Stimulated activated CD4-positive, alpha-beta T cell treated with anti-CD3 and anti-CD28 coated beads, Interleukin-15, amount 100 ng/mL, for 48 hours (primary cell): ENCODE measurements at places on chromosomes 11 and 22.

- no peak for DNase-seq
These were observed 1.6 kb upstream of the P2RY2 start for GRCh38 chr11:73216465-73216864.

GRCh38 chr22:20645954-20646353 is 128.0 kb upstream of the SERPIND1 start:
- no peak for DNase-seq

DNA sequence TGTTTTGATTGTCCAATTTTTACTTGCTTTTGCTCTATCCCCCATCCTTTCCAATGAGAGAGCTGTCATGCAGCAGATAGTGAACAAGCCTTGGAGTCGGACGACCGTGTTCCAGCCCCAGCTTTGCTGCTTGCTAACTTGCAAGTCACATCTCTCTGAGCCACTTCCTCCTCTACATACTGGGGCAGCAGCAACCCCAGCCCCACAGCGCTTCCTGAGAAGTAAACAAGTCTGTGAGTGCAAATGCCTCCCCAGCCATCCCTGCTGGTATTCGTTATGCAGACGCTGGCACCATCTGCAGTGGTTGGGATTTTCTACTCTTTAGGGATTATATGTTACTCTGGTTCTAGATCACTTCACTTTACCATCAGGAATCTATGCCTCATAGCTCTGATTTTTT is 35.0 kb downstream of the TPBGL start:
- DNase-seq, result peak; percentile 23

DNA sequence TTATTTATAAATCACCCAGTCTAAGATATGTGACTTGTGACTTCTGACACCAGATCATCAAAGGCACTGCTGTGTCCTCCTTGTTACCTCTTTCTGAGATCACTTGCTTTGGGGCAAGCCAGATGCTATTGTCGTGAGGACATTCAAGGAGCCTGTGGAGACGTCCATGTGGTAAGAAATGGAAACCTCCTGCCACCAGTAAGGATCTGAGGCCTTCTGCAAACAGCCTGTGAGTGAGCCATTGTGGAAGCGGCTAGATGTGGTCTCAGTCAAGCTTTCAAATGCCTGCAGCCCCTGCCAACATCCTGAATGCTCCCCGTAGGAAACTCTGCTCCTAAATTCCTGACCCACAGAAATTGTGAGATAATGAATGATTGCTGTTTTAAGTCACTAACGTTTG is 11.7 kb upstream of the RDX start:
- DNase-seq, result no peak

- DNase-seq, result no peak
These were observed 16.2 kb upstream of the LDLRAD3 start for GRCh38 chr11:35927682-35928081.

GRCh38 chr11:83194281-83195142 is 1.0 kb downstream of the ANKRD42 start:
- peak; percentile 33 for DNase-seq

GRCh38 chr11:115182282-115182955 is 321.8 kb downstream of the CADM1 start:
- DNase-seq, result no peak

- no peak for DNase-seq
These were observed 37.2 kb downstream of the CELSR1 start for GRCh38 chr22:46500201-46500600.

GRCh38 chr11:76839311-76839710 is 21.4 kb upstream of the ACER3 start:
- DNase-seq, result no peak

- no peak for DNase-seq
These were observed 89.1 kb downstream of the FAM76B start for GRCh38 chr11:95700471-95700817.

DNA sequence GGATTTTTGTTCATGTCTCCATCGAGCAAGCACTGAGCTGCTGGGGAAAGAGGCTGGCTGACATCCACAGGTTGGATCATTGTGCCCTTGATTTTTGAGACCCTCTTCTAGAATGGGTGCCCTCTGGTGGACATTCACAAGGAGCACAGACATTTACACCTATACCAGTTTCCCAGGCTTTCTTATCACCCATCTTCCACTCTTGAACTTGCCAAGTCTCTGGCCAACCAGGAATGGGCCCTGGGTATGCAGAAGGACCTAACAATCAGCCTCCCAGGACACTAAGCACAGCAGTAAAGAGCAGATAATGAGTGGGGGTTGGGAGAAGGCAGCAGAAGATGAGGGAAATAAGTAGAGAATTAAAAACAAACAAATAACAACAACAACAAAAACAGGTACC is 5.7 kb upstream of the INTS4 start:
- peak; percentile 10 for DNase-seq

DNA sequence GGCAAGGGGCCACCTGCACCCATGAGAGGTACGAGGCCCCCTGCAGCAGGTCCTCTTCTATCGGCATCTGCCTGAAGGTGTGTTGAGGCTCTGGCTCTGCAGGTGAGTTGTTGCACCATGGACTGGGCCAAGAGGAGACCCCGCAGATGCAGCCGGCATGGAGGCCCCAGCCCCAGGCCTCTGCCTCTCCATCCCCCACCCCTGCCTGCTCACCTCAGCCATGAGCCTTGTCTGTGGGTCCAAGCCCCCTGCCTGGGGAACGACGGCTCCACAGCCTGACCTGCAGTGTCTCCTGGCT is 1386.2 kb downstream of the BRD1 start:
- DNase-seq, result no peak

GRCh38 chr22:49577168-49578060 is 250.3 kb downstream of the BRD1 start:
- no peak for DNase-seq

DNA sequence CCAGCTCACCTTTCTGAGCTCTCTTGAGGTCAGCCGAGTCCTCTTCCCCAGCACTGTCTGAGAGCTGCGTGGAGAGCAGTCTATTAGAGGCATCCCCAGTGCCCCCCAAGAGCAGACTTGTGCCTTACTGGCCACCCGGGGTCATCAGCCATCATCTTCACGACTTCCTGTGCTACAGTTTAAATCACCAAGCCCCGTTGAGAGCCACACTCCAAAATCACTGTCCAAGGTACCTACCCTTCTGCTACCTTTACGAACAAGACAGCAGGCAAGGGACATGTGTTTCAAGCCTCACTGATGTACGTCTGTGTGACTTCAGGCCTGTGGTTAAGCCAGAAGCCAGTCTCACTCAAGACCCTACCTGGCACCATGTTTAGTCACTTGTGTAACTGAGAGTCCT is 35.1 kb downstream of the MORC2 start:
- no peak for DNase-seq

DNA sequence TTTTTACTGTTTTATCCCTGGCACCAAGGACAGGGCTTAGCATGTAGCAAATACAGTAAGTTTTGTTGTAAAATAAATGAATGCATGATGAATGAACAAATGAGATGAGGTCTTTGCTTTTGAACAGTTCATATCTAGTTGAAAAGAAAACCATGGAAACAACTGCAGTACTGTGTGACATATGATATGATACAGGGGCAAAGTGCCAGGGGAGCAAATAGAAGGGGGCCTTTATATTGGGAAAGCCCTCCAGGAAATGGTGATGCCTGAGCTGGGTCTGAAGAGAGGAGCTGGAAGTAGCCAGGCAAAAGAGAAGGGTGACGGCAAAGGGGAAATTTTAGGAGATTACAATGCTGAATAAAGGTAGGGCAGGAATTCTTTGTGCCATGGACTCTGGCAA is 63.8 kb upstream of the UCP3 start:
- DNase-seq, result no peak

DNA sequence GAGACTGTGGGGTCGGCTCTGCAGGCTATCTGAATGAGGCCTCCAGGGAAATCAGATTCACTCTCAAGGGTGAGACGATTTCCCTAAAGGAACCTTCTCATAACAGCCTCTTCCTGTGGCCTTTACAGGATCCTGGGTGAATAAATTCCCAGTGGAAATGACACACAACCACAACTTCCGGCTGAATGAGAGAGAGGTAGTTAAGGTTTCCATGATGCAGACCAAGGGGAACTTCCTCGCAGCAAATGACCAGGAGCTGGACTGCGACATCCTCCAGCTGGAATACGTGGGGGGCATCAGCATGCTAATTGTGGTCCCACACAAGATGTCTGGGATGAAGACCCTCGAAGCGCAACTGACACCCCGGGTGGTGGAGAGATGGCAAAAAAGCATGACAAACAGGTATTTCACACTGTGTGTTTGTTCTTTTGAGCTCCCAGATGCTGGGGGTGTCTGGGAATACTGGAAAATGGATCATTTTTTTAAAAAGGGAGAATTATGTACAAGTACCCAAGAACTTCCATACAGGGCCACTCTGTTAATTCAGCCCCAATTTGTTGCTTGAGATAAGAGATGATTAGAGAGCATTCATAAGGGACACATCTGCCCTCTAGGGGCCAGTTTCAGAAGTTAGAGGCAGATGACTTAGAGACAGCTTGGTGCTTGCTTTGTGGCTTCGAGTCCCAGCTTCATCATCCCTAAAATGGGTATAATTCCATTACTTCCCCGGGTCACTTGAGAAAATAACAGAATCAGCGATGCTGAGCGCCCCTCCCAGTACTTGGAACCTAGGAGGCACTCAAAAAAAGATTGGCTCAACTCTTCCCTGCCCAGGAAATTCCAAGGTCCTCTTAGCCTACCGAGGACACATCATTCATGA is 10.2 kb downstream of the SERPIND1 start:
- no peak for DNase-seq

GRCh38 chr22:19597399-19597735 is 73.2 kb upstream of the CLDN5 start:
- DNase-seq, result no peak

DNA sequence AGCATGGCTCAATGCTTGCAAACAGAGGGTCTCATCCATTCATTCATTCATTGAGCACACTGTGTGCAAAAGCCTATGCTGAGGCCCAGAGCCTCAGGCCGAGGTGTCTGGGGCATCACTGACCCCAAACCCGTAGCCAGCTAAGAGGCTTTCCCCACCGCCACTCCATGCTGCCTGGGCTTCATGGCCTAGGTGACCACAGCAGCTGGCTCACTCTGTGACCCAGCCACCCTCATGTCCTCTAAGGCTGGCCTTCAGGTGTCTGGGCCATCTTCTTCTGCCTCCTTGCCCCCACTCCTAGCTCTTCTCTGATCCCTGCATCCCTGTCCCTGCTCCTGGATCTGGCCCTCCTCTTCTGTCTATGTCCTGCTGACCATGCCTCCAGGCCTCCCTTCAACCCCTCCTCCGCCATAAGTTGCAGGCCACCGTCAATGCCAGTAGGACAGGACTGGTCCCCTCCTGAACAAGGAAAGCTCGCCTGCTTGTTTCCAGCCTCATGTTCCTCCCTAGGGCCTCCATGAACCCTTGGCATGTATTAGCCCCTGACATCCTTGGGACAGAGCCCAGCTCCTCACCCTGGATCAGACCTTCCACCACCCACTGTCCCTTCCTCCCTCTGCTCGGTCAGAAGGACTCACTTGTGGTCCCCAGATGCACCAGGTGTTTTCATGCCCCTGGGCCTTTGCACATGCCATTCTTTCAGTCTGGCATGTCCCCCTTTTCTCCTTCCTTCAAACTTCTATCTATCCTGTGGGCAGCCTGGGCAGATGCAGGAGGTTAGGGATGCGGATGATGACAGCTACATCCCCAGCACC is 92.8 kb downstream of the MYEOV start:
- DNase-seq, result no peak

- no peak for DNase-seq
These were observed 26.6 kb downstream of the TMEM123 start for GRCh38 chr11:102426000-102426399.

DNA sequence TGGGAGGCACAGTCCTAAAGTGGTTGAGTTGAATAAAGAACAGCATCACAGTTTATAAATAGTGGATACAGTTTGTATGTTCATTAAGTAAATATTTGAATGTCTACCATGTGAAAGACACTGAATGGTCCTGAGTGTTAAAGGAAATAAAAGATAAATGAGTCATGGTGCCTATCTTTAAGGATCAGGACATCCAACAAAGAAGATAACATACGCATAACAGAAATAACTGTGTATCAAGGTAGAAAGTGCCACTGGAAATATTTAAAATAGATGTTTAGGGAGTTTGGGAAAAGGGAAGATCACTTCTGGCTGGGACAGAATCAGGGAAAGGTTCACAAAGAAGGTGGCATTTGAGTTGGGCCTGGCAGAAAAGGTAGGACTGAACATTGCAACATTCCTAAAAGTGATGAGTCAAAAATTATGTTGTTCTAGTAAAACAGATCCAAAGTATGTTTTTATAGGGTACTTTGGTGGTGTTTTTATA is 41.5 kb downstream of the CSTPP1 start:
- no peak for DNase-seq

DNA sequence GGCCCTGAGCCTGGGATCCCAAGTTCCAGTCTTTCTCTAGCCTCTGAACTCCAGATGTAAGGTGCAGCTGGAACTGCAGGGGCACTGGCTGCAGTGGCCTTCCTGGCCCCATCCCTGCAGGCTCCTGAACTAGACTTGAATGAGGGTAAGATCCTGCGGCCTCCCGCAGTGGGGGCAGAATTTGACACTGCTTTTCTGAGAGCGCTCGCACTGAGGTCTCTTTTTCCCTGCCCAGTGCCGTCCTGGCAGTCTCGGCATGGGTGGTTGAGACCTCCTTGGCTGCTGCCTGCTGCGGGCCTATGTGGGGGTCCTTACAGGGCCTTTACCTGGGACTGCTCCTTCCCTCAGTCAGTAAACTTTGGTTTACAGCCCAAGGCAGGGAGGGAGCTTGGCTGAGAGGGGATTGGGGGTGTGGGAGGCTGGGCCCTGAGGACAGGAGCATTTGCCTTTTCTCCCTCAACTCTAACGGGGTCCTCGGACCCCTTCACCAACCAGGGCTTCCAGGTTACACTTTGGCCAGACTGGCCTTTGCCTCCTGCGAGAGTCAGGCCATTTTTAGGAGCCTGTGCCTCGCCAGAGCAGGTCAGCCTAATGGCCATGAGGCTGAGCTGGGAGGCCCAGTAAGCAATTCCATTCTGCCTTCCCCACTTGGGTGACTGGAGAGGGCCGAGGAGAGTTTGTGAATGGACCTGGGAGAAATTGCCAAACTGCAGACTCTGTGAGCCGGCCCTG is 35.4 kb downstream of the FAM83F start:
- DNase-seq, result no peak

DNA sequence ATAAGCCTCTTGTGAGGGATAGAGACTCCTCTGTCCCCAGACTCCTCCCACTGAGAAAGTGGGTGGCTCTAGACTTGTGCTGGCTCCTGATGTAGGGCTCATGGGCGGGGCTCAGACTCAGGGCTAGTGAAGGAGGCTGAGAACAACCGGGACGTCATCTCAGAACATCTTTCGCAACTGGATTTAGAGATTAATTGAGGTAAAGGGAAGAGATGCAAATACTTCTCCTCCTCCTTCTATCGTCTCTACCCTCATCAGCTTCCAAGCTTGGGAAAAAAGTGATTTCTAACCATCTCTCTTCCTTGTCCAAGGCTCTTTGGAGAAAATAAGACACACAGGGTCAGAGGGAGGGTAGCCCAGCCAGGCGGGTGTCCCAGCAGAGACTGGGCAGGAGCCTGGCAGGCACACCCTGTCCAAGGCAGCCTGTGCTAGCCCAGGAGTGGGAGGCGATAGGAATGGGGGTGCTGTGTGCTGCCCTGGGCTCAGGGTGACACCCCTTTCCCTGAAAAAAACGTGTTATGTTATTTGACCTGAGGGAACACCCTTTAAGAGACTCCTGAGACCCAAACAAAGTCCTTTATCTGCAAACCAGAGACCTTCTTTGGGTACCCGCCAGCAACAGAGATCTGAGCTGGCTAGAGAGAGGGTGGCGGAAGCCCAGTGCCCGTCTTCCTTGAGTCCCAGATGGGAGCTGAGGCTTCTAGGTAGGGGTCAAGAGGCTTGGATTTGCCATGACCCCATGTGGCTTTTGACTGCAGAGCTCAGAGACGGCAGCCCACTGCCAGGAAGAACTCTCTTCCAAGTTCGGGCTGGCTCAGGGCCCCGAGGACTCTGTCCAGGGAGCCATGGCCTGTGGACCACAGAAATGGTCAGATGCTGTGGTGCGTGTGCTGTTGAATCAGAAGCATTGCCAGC is 160.9 kb downstream of the ADAMTS15 start:
- no peak for DNase-seq
